ENCODE measurements at places on chromosomes 7 and 10.

DNA sequence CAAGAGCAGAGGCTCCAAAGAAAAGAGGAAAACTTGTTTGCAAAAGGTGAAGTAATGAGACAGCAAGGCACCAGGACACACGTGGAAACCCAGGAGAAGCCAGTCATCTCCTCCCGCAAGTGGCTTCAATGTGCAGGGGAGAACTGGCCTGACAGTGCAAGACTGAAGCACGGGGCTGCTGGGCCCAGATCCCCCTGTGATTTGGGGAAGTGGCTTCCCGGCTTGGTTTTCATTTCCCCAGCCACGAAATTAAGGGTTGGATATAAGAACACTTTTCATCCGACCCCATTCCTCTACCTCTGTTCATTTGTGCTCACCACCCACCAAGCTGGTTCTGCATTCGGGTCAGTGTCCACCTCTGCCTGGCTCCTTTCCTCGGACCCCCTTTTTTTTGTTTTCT lies 306.4 kb downstream of the FGFR2 start:
- ATAC-seq = no peak

DNA sequence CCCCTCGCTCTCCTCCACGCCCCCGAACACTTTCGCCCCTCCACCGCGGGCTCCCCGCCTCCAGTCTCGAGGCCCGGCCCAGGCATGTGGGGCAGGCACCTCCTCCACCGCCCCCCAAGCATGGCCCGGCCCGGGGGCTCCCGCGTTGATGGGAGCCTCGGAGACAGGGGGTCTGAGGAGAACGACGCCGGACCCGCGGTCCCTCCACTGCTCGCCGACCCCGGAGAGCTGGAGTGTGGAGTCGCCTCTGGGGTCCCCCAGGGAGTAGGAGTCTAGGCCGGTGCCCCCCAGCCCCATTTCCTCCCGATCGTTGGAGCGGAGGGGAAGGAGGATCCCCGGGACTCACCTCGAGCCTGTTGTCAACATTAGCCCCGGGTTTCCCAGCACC lies 206 bp downstream of the UPF2 start:
- peak; percentile 29 for ATAC-seq

DNA sequence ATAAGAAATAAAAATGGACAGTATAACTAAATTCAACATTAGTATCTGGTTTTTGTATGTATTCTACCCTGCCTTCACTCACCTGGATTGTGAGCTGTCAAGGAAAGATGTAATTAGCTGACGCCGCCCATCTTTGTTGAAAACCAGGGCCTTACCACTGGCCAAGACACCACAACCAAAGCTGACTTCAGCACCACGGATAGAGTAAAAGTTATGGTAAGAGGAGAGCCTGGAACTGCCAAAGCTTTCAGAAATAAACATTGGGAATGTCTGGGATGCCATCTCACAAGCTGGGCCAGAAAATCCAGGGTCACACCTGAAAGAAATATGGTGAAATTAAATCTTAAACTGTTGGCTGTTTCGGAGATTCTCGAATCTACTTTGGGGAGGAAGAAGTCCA lies 190.1 kb upstream of the SLC26A5 start:
- no peak for ATAC-seq

GRCh38 chr7:149733924-149734790 lies 39.2 kb downstream of the ZNF467 start:
- no peak for ATAC-seq

DNA sequence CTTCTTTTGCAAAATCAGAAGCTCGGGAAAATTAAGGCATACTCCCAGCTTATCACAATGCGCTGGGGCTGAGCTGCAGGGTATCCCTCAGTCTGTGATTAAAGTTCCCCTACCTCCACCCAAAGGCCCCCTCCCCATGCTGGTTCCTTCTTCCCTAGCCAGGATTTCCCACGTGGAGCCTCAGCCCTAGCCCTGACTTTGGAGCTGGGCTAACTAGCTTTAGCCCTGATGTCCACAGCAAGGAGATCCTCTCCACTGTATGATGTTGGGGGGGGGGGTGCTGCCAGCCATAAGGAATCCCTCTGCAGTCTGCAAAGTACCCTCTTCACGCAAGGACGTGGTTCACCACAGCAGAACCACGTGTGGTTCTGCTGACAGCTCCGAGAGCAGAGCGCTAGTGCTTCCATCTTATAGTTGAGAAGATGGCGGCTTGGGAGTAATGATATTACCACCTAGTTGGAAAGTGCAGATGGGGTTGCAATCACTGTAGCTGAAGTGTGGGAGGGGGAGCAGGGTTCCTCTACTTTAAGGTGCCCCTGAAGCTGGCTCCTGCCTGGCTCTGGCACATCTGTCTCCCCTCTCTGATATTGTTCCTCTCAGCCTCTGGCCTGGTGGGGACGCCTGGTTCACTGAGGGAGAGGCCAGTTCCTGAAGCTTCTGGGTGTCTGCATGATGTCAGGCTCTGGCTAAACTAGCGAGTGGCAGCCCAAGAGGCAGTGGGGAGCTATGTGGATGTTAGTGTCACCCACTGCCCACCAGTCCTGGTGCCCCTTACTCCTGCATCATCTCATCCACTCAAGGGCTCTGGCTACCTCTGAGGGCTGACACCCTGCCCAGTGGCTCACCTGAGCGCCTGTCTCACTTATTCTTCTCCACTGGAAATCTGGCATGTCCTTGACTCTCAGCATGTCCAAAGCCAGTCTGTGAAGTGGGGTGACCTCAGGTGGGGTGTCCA lies 270.7 kb downstream of the RPS24 start:
- ATAC-seq = no peak

GRCh38 chr10:86317949-86318725 lies 48.5 kb downstream of the GRID1 start:
- no peak for ATAC-seq

- no peak for ATAC-seq
These were observed 391.4 kb upstream of the AKR1E2 start for GRCh38 chr10:4434516-4435071.

DNA sequence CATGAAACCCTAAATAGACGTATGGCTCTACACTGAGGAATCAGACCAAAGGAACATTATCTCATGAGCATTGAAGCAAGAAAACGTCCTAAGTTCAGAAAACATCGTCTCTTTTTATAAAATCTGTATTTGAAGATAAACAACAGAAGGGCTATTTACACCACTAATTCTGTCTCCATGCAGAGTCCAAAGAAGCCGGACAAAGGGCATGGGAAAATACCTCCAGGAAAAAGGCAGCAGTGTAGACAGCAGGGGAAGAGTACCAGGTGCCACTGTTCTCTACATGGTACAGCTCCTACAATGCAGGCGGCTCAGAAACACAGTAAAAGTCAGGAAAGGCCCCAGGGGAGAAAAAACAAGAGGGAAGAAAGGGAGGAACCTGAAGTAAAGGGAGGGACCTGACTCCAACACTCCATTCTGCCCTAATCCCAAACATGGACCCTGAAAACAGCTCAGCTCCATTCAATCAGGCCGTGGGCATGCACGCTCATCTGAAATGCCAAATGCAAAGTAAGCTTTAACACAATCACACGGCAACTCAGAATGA lies 17.5 kb downstream of the FAM171A1 start:
- ATAC-seq = no peak

- no peak for ATAC-seq
These were observed 21.8 kb downstream of the ARHGAP19 start for GRCh38 chr10:97270523-97271154.

DNA sequence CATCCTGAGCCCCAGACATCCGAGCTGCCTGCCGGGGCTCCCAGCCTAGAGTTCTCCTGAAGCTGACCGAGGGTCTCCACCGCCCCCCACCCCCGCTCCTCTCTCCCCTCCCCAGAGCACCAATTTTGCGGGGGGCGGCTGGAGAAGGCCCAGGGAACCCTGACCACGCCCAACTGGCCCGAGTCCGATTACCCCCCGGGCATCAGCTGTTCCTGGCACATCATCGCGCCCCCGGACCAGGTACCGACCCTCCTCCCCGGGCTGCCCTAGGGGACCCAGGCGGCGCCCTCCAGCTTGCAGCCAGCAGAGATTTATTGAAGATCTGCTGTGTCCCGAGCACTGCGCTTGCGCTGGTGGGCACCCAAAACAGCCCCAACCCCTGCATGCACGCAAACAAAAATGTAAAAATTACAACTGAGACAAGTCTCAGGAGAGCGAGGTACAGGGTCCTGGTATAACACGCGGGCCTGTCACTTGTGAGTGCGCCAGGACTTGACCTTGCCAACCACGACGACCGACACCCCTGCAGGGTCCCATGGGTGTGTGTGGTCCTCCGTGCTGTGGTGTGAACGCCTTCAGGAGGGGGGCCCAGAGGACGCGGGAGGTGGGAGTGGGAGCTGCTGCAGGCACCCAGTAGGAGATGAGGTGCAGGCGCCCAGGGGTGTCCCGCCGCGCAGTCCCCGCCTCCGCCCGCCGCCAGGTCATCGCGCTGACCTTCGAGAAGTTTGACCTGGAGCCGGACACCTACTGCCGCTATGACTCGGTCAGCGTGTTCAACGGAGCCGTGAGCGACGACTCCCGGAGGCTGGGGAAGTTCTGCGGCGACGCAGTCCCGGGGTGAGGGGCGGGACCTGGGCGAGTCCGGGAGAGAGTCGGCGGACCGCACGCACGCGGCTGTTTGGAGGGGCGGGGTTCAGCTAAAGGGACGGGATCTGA lies 3.1 kb downstream of the PCOLCE start:
- ATAC-seq = peak; percentile 16

DNA sequence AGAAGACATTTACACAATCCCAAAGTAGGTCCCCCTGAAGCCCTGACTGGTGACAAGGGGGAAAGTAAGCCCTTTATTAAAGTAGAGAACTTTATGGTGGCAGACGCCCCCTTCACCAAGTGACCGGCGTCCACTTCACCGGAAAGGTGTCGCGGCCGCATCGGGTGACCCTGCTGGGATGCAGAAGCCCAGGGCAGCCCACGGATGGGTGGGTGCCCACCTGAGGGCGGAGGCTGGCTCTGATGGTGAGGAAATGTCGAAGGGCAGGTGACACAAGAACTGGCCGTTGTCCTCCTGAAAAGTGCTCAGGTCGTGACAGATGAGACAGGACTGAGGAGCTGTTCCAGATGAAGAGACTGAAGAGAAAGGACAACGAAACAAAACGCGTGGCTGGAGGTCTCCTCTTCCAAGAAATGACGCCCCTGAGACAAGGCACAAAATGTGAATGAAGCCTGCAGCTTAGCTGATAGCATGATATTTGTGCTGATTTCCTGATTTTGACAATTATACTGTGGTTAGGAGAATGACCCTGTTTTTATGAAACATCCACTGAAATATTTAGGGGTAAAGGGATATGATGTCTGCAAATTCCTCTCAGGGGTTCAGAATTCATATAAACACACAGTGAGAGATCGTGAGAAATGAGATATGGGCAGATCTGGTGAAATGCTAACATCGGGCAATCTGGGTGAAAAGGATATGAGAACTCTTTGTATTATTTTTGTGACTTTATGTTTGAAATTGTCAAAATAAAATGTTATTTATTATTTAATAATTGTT lies 123.9 kb downstream of the PRKAG2 start:
- no peak for ATAC-seq

DNA sequence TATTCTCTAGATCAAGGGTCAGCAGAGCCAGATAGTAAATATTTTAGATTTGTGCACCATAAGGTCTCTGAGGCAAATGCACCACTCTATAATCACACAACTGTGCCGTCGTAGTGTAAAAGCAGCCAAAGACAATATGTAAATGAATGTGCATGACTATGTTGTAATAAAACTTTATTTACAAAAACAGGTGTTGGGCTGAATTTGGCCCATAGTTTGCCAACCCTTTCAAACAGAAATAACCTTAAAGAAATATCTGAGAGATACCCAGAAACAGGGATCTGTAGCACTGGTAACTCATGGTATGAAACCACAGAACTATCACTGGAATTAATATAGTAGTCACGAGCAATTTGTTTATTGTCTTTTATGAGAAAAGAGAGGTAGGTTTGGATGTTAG lies 86.0 kb downstream of the ARID5B start:
- peak; percentile 33 for ATAC-seq

GRCh38 chr10:103691723-103692435 lies 163.5 kb downstream of the SH3PXD2A start:
- ATAC-seq = no peak

DNA sequence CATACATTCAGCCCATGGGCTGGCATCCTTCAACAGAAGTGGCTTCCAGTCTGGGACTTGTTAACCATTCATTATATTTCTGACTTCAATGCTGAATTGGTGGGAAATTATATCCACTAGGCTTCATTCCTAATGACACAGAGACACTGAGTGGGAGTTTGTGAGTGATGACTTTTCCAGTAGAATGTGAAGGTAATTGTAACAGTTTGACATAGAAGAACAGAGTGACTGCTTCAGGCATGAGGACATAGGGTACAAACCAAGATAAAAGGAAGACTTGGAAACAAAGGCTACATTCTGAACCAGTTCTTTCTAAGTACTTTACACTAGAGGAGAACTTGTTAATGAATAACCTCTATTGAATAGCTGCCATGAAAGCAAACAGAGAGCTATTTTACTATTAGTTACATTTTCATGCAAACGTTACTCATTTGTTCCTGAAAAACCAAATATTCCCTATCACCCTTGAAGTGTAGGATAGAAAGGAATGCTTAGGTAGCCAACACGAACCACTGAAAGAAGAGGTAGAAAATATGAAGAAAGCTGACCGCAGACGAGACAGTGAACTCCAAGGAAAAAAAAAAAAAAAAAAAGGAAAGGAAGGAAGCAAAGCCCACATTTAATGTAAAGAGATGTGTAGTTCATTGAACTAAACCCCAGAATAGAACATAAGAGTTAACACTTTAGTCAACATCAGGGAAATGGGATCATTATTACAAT lies 237.0 kb upstream of the SEMA3C start:
- ATAC-seq = no peak

GRCh38 chr10:79490400-79491142 lies 21.8 kb upstream of the EIF5AL1 start:
- no peak for ATAC-seq

DNA sequence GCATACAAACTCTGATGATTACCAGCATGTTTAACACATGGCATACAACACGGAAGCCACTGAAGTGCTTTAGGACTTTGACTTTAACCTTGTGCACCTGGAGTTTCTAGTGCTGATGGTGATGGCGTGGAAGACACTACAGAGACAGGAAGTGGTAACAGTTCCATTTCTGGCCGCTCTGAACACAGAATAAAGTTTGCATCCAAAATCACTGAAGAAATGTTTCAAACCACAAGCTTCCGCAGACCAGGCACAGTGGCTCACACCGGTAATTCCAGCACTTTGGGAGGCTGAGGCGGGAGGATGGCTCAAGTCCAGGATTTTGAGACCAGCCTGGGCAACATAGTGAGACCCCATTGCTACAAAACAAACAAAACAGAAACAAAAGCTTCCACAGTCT lies 40.3 kb upstream of the TNPO3 start:
- peak; percentile 60 for ATAC-seq

GRCh38 chr7:149454006-149454405 lies 6.9 kb downstream of the ZNF777 start:
- ATAC-seq = no peak

DNA sequence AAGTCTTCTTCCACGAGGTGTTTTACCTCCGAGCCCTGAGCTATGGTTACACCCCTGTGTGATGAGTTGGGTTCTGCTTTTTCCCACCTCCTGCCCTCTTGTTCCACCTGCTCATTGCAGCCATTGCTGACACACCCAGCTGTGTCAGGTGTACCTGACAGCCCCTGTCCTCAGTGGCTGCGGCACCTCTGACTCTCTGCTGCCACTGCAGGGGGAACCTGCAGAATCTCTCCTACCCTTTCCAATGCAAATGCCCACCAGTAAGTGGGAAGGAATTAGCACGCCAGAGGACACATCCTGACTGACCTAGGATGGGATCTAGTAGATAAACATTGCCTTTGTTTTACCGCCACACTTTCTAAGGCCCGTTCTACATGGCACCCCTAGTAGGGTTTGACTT lies 600.9 kb upstream of the MKI67 start:
- ATAC-seq = no peak

GRCh38 chr7:95047291-95047690 lies 139.9 kb downstream of the PPP1R9A start:
- no peak for ATAC-seq
